ENCODE measurements at places on chromosomes 1 and 21. TPM values are rescaled to one million over a fixed set of nuclear protein-coding genes. Genes with fewer than 3 reads are reported as not detected.

GRCh38 chr1:172005856-172006255 lies 164.6 kb downstream of the DNM3 start:
- DNase-seq = no peak

RHD gene
- total RNA-seq = not detected

DNA sequence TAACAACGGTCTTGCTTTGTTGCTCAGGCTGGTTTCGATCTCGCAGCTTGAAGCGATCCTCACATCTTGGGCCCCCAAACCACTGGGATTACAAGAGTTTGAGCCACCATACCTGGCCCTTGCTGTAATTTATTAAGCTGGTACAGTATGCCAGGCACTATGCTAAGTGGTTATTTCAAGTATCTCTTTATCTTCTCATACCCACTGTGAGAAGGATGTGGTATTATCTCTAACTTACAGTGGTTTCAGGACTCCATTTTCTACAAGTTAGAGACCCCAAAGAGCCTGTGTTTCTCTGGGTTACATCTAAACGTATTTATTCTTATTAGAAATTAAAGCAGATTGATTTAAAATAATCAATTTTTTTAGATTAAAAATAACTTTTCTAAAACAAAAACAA lies 8.1 kb upstream of the ST3GAL3 start:
- DNase-seq = no peak

NT5C1A gene
- not detected for total RNA-seq

GRCh38 chr1:154772606-154773506 lies 97.2 kb downstream of the KCNN3 start:
- DNase-seq = peak; percentile 17

- no peak for DNase-seq
Measured at GRCh38 chr1:25651824-25652741, 35.5 kb downstream of the MAN1C1 start.

ANKRD34A gene
- 4.8 TPM for total RNA-seq

DNA sequence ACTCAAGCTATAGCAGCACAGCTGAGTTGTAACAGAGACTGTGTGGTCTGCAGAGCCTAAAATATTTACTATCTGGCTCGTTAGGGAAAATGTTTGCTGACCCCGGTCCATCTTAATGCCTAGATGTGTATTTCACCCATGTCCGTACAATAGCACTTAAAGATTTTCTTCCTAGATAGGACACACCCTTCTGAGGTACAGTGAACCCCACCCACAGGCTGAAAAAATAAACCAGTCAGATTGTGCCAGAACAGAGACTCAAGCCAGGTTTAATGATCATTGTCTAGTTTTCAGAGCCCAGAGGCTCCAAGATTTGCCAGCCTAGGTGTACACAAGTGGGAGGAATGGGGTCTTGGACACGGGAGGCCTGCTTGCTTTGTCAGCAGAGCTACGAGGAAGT lies 5.6 kb downstream of the AMIGO1 start:
- DNase-seq = no peak

DNA sequence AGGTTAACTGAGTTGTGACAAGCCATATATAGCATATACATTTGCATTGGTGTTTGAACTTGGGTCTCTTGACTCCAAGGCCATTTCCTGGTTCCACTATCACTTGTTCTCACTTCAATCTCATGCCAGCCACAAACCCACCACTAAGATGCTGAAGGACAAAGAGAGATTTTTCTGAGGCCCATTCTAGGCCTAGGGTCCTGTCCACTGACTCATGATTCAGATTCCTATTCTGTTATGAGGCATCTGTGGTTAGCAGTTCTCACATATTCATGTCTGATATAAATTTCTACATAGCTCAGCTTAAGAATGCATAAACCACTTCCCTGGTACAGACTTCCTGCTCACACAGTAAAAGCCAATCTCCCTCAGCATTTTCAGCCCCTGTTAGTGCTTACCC lies 326.1 kb upstream of the BEND5 start:
- no peak for DNase-seq

GRCh38 chr1:242081446-242081845 lies 82.5 kb upstream of the MAP1LC3C start:
- DNase-seq = no peak

PROK1 gene
- total RNA-seq = not detected

GRCh38 chr1:9696793-9697192 lies 45.3 kb downstream of the PIK3CD start:
- no peak for DNase-seq

GRCh38 chr1:45914836-45915235 lies 111.4 kb downstream of the MAST2 start:
- no peak for DNase-seq

DNA sequence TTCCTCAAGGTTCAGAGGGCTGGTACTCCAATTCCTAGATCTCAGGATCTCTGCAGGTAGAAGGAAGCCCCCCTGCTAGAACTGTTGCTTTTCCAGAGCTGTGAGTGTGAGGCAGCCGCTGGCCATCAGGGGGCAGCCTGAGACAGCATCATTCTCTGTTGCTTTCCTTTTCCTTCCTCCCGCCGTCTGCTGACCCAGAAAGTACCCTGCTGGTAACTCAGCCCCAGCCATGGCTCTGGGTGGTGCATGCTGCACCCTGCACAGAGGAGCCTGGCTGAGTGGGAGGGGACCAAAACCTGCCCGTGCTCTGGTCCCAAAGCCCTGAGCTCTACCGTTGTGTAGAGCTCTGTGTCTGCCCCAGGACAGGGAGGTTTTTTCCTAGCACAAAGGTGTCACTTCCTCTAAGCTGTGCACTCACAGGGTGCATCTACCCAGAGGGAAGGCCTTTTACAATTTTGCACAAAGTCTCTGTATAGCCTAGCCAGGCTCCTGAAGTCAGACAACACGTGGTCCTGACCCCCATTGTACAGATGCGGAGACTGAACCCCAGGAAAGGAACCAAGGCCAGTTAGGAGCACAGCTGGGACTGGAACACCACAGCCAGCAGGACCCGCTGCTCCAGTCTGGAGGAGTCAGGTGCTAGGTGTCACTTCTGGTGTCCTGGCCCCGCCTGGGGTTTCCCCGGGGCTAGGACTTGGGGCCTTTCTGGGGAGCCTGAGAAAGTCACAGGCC lies 5.6 kb upstream of the FAM131C start:
- DNase-seq = peak; percentile 77

GRCh38 chr1:119340861-119341261 lies 27.7 kb upstream of the HAO2 start:
- DNase-seq = no peak

- DNase-seq = no peak
Measured at GRCh38 chr1:206451134-206451686, 19.1 kb upstream of the IKBKE start.

DNA sequence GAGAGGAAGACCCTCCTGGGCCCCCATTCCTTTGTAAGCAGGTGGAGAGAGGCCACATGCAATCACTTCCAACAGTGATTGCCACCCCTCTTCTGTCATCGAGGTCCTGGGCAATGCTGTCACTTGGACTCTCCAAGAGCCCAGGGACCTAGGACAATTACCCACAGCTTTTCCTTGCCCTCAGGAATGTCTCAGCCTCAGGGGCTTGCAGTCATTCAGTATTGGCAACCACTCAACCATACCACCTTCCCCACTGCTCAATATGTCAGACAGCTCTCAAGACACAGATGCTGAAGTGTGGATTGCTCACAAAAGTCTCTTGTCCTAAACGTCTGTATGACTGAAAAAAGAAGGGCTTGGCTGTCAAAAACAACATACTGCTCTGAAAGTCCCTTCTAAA lies 87.8 kb downstream of the PTPN14 start:
- DNase-seq = no peak

DNA sequence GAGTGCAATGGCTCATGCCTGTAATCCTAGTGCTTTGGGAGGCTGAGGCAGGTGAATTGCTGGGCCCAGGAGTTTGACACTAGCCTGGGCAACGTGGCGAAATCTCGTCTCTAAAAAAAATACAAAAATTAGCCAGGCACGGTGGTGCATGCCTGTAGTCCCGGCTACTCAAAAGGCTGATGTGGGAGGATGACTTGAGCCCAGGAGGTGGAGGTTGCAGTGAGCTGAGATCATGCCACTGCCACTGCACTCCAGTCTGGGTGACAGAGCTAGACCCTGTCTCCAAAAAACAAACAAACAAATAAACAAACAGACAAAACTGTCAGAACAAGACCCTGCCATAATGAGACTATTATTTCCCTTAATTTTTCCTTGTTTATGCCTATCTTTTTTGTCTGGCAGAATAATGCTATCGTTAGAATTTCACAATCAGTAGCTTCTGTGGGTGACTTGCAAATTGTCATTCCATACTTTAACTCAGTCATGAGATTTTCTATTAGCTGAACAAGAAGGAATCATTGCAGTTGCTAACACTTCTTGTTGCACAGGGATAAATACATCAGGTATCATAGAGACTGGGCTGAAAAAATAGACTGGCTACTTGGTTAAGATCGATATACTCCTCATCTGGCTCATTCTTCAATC lies 7.5 kb upstream of the THEM4 start:
- DNase-seq = no peak
